ENCODE measurements at places on chromosomes 2 and 18.

GRCh38 chr2:182682210-182682609 lies 33.8 kb upstream of the DNAJC10 start:
- no peak for DNase-seq

DNA sequence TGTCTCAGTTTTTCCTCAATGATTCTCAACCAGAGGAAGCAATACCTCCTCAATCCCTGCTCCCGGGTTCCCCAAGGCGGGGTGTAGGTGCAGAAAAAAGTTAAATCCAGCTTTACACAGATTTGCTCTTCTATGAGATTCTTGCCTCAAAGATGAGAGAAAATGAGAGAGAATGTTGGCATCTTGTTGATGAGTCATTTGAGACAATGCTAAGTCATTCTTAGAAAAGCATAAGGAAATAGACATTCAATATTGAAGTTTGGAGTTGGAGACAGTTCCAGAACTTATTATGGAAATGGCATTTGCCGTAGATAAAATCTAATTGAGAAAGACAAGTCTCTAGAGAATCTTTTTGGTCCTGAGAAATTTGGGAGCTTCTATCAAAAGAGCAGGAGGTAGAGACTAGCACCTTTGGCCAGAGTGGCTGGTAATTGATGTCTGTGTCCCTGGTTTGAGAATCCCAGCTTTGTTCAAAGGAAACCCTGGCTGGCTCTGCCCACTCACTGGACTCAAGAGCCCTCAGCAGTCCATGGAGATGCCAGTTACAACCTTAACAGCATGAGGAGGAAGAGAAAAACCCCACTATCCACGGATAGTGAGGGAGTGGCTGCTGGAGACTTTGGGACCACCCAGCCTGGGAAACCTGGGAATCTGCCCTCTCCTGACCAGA lies 181.2 kb downstream of the FAM124B start:
- no peak for DNase-seq

DNA sequence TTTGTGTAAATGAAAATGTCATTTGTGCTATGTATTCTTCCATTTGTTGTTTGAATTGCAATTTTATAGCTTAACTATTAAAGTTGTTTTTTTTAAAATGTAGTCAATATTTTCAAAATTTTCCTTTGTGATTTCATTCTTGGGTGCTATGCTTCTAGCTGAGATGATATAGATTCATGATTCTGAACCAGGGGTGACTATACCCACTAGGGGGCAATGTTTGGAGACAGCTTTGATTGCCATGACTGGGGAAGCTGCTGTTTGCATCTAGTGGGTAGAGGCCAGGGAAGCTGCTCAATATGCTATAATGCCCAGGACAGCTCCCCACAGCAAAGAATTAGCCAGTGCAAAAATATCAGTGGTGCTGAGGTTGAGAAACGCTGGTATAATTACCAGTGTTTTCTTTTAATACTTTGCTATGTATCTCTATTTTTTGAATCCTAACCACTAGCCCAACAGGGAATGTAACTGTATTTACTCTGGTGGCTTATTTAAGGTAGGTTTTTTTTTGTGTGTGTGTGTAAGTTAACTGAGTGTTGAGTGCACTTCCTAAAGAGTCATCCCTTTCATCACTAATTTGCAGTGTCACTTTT lies 99.7 kb downstream of the MEP1B start:
- DNase-seq: peak; percentile 75

DNA sequence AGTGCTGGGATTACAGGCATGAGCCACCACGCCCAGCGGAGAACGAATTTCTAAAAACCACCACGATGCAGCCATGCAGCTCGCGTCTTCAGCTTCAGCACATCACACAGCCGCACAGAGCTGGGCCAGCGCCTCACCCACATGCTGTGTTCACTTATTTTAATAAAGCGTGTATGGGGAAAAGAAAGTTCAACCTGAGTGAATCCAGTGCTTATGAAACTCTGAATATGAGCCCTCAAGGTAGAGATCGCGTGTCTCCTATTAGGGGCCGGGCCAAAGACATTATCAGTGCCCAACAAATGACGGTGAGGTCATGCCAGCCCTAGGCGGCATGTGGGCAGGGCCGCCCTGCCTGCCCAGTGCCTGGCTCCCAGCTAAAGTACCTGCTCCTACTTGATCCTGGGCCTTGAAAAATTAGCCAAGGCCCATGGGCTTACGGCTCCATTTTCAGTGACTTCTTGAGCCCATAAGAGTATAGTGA lies 44.3 kb downstream of the SPRED2 start:
- DNase-seq: no peak

GRCh38 chr18:13163167-13163927 lies 55.2 kb upstream of the LDLRAD4 start:
- DNase-seq: no peak

GRCh38 chr2:189287982-189288521 lies 108.5 kb upstream of the COL5A2 start:
- DNase-seq: no peak

GRCh38 chr2:163133602-163134001 lies 295.0 kb upstream of the KCNH7 start:
- no peak for DNase-seq

DNA sequence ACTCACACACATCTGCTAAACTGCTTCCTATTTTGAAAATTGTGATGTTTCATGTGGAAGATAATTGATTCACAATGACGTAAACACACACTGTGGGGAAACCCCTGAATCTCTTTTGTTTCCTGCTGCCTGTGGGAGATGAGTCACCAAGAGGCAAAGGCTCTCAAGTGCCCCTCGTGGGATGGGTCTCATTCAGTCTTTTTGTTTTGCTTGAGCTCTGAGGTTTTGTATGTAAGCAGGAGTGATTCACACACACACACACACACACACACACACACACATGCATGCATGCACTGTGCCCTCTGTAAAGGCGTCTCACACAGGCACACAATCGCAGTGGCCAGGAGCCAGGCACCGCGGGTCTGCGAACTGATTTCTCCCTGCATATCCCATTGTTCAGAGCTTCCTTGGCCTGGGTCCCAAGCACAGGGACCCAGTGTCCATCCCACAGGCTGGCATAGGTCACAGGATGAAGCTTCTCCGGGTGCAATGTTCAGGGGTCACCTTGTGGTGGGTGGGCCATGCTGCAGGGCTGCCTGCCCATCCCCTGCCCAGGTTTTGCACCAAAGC lies 12.1 kb upstream of the ARHGEF4 start:
- DNase-seq: no peak

DNA sequence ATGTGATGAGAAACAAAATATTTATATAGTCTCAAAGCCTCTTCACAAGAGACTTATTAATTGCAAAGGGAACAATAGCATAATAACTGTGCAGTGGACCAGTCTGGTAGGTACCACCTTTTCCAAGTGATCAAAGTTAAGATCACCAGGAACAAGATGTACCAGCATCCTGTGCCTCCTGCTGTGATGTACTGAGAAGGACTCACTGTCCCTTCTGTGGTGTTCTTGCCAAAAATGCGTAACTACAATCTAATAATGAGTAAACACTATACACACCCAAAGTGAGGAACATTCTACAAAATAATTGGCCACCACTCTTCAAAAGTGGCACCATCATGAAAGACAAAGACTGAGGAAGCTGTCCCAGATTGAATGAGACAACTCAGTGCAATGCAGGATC lies 14.5 kb downstream of the GNLY start:
- DNase-seq: no peak

- DNase-seq: no peak
Observed at GRCh38 chr2:75456111-75456510, 104.6 kb downstream of the EVA1A start.

GRCh38 chr2:72289736-72290135 lies 142.1 kb upstream of the CYP26B1 start:
- no peak for DNase-seq

DNA sequence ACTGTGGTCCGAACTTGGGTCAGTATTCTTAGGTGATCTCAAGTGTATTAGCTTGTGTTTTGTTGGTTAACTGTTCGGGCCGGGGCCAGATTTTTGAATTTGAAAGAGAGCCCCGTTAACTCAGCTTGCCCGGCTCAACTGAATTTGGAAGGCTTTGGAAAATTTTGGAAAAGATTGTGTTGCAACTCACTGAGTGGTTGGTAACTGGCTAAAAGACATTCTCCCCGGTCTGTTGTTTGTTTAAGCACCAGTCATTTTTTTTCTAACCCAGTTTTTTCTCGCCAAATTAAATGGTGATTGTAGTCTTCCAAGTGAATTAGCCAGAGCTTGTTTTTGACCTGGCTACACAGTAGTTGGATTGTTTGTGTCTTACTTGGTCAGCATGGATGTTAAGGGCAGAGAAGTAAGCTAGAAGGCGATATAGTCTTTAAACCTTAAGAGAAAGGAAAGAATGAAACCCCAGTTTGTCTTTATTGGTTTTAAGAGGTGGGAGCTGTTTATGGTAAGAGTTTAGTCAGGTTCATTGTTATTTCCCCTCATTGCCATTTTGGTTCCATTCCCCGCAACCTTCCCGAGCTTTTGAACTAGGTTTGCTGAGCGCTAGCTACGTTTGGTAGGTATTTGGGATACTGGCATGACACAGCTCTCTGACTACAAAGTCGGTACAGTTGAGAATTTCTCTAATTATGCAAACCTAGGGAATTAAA lies 2.4 kb downstream of the MAP4K4 start:
- DNase-seq: no peak

GRCh38 chr2:43980902-43981301 lies 14.9 kb downstream of the LRPPRC start:
- no peak for DNase-seq

- no peak for DNase-seq
Observed at GRCh38 chr2:55966401-55967118, 43.0 kb upstream of the EFEMP1 start.

DNA sequence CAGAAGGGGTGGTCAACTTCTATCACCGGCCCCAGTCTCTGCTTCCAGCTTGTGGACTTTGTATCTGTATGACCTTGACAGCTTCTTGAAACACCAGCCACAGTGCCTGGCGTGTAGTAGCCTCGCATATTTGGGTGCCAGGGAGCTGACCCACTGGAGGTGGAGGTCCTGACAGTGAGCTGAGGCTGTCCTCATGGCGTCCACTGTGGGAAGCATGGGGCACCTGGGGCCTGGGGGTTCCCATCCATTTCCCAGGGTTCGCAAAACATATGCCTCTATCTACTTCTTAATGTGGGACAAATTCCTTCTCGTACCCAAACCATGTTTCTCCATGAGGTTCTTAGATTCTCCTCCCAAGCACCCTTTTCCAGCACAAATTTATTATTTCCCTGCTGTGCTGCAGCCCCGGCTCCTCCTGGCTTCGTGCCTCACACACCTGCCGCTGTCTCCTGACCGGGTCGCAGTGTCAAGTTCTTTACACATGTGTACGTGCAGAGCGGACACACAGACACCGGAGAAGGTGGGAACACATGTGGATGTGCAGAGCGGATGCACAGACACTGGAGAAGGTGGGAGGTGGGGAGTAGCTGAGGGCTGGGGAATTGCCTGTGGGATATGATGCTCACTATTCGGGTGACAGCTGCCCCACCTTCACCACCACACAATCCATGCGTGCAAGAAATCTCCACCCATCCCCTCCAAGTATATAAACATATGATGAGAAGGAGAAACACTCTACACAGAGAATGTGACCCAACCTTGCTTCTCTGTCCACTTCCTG lies 23.4 kb downstream of the TMEM18 start:
- DNase-seq: no peak

DNA sequence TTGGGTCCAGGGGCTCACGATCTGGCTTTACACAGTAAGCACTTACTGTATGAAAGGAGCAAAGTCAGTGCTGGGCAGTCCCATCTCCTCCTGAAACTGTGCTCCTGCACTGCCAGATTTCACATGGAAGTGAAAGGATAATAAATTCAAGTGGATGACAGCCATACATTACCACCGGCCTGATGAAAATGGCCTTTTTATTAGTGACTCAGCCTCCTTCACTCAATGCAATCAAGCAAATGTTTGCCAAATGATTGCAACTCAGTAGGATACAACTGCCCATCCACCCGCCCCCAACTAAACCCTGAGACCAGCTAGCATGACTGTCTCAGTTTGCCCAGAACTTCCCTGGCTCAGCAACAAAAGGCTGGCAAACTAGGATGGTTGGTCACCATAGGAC lies 77.1 kb downstream of the MYO5B start:
- DNase-seq: no peak

- DNase-seq: no peak
Observed at GRCh38 chr2:174024524-174025270, 59.5 kb upstream of the SP3 start.

- DNase-seq: no peak
Observed at GRCh38 chr2:184735611-184736010, 137.3 kb downstream of the ZNF804A start.

- DNase-seq: no peak
Observed at GRCh38 chr2:200756618-200757321, 54.9 kb upstream of the BZW1 start.

DNA sequence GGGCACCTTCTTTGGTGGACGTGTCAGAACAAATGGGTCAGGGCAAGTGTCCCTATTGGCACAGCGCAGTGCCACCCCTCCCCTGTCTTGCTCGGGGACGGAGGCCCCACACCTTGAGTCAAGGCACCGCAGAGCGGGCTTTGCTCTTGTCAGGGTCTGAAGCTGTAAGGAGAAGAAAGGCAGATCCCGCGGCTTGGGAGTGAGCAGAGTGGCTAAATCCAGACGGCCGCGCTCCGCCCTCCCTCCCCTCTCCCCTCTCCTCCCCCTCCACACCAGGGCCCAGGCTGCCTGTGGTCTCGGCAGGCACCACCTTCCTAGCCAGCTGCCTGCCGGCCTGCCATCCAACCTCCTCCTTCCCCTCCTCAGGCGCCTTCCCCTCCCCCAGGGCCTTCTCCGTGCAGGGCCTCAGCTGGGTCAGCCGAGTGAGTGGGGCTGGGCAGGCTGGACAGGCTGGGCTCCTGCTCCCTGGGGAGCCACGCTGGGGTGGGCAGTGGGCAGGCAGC lies 25.8 kb downstream of the SPEG start:
- DNase-seq: no peak

GRCh38 chr18:53886058-53886457 lies 338.4 kb downstream of the MBD2 start:
- DNase-seq: no peak

GRCh38 chr18:79819064-79819967 lies 21.6 kb downstream of the KCNG2 start:
- no peak for DNase-seq

DNA sequence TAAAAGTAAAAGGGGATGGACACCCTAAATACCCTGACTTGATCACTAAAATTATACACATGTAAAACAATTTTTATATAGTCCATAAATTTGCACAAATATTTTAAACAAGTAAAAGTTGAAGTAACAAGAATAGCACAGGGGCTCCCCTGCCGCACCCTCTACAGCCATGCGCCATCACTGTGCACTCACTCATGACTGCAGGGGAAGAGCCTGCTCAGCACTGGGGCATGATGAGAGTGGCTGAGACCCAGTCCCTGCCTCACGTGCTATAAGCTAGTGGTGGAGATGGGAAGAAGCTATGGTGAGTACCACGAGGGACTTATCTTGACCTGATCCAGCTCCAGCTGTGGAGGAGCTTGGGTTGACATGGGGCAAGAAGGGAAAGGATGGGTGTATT lies 46.9 kb upstream of the MYO1B start:
- DNase-seq: no peak

DNA sequence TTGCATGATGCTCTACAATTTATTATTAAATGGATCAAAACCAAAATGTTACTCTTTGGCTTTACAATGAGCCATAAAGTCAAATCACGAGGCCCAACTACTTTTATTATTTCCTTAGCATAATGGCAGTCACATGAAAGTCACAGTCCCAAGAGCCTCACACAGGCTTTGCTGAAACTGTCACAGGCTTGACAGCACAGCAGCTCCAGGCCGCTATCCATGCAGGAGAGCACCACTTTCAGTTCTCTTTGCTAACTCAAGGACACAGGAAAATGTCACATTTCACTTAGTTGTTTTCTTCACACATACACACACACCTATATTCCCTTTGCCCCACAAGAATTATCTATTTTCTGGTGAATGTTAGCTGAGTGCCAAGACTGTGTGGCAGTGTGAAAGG lies 11.1 kb upstream of the MSGN1 start:
- DNase-seq: no peak
